ENCODE measurements at places on chromosomes 5 and 9.

- no peak for DNase-seq
These were observed 897 bp downstream of the NDST1 start for GRCh38 chr5:150508828-150509227.

DNA sequence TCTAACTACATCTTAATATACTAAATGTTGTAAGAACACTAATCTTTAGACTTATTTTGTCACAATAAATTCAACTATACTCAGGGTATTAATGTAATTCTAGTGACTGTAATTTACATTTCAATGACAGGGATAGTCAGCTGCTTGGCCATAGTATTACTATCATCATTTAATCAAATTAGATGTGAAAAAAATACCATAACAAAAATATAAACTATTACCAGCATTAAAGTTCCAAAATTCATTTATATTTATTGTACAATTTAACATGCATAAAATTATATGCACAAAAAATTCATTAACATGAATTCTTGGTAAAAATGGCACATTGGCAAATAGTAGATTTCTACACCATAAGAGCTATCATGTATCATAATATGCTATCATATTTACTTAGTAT, 28.9 kb downstream of the FNIP1 start:
- no peak for DNase-seq

GRCh38 chr9:19181561-19181960, 48.9 kb upstream of the DENND4C start:
- DNase-seq = no peak

DNA sequence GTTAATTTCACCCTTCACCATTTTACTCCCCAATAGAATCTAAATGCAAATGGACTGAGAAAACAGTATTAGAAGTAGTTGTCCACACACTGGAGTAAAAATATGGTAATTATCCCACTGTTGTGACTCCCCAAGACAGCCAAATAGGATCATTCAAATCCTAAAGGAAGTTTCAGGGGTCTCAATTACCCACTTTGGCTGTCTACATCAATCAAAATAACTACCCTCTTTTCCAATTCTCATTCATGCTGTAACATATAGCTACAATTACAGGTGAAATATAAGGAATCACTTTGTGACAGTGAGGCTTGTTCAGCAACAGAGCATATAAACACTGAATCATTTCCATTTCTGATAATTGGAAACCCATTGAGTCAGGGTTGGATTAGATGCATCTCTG, 220.1 kb downstream of the TMEM232 start:
- no peak for DNase-seq

- no peak for DNase-seq
These were observed 511.6 kb downstream of the DMAC1 start for GRCh38 chr9:7287986-7288385.

GRCh38 chr5:2020730-2021129, 138.0 kb upstream of the IRX4 start:
- DNase-seq = no peak

DNA sequence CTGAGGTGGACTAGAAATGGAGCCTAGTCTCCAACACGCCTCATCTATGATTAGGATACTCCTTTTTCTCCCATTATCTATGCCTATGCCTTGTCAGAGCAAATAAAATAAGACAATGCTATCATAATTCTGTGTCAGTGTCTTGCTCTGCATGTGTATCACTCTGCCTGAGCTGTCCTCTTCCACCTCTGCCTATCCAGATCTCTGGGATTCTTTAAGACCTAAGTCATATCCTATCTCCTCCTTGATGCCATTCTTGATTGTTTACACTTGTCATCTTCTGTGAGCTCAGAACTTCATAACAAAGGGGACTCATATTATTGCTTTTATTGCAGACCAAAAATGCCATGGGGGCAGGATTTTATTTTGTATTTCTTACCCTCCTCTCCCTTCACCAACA, 351.2 kb upstream of the C9orf72 start:
- no peak for DNase-seq

DNA sequence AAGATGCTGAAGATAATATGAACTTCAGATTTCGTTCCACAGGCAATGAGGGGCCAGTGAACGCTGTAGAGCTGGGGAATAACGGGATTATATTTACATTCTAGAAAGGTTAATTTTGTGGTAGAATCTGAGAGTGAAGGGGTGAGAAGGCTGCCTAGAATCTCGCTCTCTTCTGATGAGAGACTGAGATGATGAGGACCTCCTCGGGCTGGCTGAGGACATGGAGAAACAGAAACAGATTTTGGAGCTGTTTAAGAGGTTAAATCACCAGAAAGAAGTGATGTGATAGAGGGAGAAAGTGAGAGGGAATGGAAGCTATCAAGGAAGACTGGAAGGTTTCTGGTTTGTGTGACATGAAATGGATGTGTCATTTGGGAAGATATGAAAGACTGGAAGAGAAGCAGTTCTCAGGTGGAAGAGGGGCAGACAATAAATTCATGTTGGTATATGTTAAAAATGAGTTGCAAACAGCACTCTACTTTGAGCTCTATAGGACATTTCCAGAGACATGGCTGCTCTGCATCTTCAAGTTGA, 612.6 kb downstream of the ISL1 start:
- DNase-seq = no peak

GRCh38 chr5:131994090-131994489, 17.4 kb downstream of the ACSL6 start:
- no peak for DNase-seq

- no peak for DNase-seq
These were observed 52.4 kb downstream of the SLC44A1 start for GRCh38 chr9:105296877-105297287.

GRCh38 chr9:121559183-121559582, 59.5 kb upstream of the GGTA1 start:
- no peak for DNase-seq

GRCh38 chr5:61327760-61328753, 4.0 kb upstream of the ZSWIM6 start:
- no peak for DNase-seq

DNA sequence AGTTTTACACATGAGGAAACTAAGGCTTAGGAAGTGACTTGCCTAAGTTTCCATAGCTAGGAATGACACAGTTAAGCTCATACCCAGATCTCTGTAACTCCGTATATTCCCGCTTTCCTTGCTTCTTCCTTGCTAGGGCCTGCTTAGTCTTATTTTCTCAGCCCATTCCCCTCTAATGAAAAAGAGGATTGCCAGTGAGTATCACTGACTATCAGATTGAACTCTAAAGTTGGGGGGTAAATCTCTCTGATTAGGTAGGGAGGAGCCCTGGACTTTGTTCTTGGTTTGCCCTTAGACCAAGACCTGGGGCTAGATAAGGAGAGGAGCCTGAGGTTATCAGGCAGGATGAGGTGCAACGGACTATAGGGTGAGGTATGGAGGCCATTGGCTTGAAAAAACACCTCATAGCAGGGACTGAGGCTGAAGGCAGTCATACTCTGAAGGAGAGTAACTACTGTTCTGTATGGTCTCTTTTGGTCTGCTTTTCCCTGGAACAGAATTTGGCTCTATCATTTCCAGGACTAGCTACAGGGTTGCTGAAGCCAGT, 2.5 kb downstream of the TRIM32 start:
- DNase-seq = no peak

GRCh38 chr5:66701244-66701643, 105.1 kb downstream of the MAST4 start:
- no peak for DNase-seq

DNA sequence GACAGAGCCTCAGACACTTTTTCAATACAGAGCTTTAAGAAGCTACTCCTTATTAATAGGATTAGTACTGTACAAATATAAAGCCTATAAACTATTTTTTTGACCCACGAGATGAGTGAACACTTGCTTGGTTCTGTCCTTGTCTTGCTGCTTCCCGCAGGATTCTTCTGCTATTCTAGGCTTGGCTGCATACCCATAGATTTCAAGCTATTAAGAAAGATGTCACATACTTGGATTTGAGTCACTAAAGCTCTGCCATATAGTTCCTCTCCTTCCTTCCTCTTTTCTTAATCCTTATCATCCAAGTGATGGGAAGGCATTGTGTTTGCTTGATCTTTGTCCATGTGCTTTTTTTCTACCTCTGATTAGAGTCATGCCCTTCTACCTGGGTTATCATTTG, 361.2 kb upstream of the TRPC7 start:
- DNase-seq = no peak

DNA sequence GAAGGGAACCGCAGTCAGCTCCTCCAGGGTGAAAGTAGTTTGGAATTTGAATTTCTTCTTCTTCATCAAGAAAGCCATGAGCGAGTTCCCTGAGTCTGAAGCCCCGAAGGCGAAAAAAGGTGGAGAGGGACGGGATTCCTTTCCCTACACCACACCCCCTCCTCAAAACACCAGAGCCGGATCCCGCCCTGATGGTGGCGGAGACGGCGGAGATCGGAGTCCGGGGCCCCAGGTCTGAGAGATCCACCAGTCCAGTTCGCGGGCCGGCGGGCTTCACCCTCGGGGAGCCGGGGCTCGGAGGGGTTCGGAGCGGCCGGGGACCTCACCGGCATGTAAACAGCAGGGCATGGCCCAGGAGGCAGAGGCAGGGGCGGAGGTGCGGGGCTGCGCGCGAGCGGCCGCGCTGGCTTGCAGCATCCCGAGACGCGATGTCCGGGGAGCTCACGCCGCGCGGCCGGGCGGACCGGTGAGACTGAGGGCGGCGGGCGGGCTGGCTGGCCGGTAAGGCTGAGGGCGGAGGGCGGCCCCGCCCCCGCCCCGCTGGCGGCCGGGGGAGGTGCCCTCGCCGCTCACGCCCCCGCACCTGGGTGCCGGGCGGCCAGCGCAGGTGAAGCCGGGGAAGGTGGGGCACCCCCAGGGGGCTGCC, 606 bp downstream of the EEIG1 start:
- DNase-seq = no peak

- no peak for DNase-seq
These were observed 174.7 kb upstream of the FBXL17 start for GRCh38 chr5:108556441-108557145.

- no peak for DNase-seq
These were observed 53.8 kb downstream of the RAD23B start for GRCh38 chr9:107336718-107337360.

- DNase-seq = no peak
These were observed 143.7 kb downstream of the SYK start for GRCh38 chr9:90945336-90945735.

GRCh38 chr5:133222979-133223378, 171.2 kb downstream of the HSPA4 start:
- no peak for DNase-seq

DNA sequence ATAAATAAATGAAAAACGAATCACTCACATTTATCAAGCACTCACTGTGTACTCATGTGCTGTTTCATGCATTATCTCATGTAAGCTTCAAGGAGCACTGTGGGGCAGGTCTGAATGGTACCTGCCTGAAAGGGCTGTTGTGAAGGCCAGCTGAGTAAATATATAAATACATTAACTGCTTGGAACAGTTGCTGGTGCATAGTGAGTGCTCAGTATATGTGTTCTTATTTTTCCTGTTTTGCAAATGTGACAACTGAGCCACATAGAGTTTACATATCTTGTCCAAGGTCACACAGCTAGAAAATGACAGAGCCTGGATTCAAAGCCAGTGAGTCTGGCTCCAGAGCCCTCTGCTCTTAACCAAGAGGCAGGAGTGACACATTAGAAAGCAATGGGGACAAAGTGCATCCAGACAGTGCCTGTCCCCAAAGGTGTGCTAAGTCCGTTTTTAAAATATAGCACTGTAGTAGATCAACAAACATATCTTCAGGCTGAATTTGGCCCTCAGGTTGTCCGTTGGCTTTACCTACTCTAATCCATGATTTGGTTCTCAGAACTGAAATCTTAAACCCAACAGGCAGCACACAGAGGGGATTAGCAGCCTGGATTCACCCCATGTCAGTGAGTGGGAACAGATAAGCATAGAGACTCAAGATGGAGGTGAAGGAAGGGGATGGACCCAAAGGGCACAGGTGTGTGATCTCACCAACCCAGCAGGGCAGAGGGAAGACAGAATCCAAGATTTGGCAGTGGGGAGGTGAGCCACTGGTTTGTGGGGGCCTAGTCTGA, 70.8 kb downstream of the WWC1 start:
- DNase-seq = no peak

DNA sequence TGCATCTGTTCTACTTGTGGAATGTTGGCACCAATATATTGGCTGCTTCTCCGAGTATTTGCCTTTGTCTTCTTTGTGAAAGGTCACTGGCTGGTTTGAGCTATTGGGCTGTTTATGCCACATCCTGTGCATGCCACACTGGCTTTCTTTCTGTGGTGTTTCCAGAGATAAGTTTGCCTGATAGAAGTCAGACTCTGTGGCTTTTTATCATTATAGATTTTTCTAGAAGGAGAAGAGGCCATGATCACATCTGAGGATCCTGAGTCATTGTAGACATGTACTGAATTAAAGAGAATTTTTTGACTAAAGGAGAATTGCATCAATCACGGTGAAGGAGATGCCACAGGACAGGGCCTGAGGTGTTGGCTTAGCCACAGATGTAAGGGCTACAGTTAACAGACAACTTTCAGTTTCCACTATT, 26.5 kb upstream of the CDKN2B start:
- DNase-seq = no peak

DNA sequence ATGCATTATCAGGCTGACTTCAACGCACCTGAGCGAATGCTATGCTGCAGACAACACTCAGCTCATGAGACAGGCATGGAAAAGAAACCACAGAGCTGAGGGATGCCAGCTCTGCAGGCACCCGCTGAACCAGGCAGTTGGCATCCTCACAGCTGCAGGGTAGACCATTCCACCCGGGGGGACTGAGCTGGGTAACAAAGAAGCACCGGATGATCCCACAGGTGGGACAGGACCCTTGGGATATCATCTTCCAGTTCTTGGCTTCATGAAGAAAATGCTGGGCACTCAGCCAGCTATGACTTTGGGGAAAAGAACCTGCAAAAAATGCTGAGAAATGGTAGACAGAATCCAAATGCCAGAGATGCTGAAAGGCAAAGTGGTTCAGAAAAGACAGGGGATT, 9.6 kb downstream of the EPB41L4B start:
- DNase-seq = no peak

DNA sequence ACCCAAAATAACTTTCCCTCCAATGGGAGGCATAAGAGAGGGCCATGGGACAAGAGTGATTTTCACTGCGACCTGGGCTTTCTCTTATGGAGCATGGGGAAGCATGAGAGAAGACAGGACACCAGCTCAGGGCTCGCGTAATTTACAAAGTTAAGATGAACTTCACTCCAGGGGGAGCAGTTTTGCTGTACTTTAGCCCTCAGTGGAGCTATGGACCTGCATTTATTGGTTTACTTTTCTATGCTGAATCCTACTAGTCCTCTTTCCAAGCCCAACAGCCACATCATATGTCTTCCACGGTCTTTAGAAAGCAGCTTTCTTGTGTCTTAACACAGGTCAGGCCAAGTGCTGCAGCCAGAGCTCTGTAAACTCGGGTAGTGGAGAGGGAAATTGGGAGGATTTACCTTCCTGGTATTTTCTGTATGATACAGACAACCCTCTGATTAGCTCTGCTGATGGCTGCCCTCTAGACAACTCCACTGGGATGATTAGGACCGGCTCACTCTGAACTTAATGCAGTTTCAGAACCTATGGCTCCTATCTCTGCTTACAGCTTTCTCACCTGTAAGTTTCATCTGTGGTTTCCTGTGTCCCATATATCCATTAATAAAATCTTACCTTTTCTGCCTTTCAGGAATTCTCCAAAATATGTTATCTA, 581.0 kb upstream of the RORB start:
- no peak for DNase-seq

All from D721Med (cell line).